ENCODE measurements at places on chromosomes 11 and 22.

DNA sequence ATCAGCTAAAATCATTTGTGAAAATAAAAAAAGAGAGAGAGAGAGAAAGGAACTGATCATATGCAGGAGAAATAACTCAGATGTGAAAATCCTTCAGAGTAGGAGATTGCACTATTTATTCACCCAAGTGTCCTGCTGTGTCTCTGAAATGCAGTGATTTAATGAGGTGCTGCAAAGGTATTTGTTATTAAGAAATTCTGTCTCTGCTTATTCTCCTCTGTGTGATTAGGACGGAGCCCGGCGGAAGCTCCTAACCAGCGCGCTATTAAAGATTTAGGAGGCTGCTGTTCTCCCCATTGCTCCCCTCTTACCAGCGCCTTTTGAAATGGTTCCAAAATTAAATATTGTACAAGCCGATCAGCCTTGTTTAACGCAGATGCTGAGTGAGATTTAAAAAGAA, 528.3 kb downstream of the BUD13 start:
- DNase-seq: no peak

GRCh38 chr22:17984114-17984513, 40.2 kb downstream of the MICAL3 start:
- no peak for DNase-seq

DNA sequence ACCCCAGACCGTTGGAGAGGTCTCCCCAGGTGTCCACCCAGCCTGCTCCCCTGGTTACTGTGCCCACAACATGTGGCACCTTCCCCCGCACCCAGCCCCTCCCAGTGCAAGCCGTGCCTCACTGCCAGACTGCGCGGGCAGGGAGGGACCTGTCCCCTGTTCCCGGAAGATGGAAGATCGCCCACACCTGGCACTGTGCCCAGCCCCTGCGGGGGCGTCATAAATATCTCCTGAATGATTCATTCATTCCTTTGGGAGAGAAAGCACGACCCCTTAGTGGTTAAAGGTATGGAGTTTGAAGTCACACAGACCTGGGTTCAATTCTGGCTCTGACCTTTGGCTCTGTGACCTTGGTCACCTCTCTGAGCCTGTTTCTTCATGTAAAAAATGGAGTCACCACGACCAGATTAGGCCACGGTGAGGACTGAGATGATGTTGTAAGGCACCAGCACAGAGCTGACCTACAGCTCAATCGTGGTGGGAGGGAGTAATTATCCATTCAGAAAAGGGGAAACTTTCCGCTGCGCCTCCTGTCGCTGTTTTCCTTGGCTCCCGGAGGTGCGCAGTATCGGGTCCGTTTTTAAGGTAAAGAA, 497 bp upstream of the SYT12 start:
- DNase-seq: no peak

- DNase-seq: no peak
Measured at GRCh38 chr11:8814923-8815240, 96.1 kb upstream of the AKIP1 start.

Data from NCI-H774 (cell line).